ENCODE measurements at places on chromosomes 11 and 22.

- DNase-seq, result no peak
Observed at GRCh38 chr11:77793972-77794371, 26.6 kb downstream of the RSF1 start.

- DNase-seq, result no peak
Observed at GRCh38 chr22:19629331-19629719, 85.0 kb upstream of the SEPTIN5 start.

GRCh38 chr11:76644591-76644990 is 26.0 kb downstream of the LRRC32 start:
- no peak for DNase-seq

DNA sequence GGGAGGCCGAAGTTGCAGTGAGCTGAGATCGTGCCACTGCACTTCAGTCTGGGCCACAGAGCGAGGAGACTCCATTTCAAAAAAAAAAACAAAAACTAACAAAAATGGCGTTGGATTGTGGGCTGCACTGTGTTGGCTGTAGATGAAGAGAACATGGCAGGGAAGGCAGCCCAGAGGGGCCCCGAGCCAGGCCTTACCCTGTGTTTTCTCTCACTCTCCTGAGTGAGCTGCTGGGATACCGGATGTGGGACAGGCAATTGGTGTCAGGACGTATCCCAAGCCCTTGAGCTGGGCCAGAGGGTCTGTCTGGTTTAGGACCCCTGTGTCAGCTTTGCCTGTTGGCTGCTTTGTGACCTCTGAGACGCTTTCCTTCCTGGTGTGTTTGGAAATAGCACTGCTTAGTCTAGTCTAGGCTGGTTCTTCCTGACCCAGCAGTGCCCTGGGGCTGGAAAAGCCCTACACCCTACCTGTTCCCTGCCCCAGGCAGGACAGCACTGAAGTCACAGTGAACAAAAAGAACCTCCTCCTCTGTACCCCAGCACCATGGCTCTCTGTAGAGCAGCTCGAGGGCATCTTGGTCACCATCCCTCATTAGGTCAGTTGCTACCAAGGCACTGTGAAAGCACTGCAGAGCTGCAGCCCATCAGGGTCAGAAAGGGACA is 17.8 kb downstream of the CHADL start:
- no peak for DNase-seq

- DNase-seq, result peak; percentile 92
Observed at GRCh38 chr22:44037519-44038375, 13.6 kb downstream of the PARVB start.

DNA sequence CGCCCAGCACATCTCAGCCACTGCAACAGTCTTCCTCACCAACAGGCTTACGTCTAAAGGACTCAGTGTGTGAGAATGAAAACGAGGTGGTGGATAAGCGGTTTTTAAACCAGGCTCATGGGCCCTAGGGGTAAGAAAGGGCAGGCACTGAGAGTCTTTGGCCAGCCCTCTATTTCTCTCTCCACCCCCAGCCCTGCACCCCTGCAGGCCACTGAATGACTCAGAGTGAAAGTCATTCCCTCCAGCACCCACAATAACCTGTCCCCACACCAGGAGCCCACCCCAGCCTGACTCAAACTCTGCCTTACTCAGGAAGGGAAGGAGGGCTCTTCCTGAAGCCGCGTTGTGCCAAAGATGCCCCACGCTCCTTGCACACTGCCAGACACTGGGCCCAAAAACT is 72.0 kb downstream of the LARGE1 start:
- peak; percentile 22 for DNase-seq

GRCh38 chr11:69702769-69703452 is 911 bp downstream of the FGF19 start:
- DNase-seq, result no peak

DNA sequence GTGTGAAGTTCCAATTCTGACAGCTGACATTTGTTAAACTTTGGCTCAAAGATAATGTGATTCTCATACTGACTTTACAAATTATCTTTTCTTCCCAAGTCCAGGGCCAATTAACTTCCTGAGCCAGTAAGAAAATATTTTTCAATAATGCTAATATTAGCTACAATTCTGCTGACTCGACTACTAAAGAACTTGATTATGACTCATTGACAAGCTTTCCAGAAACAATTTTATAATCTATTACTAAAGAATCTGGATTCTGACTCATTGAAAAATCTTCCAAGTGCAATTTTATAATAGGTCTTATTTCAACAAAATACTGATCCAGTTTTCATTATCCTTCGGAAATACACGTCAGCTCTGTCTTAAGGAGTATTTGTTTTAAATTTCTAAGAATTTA is 12.9 kb upstream of the XKR3 start:
- no peak for DNase-seq

GRCh38 chr11:122780296-122780949 is 57.9 kb upstream of the CRTAM start:
- no peak for DNase-seq

- no peak for DNase-seq
Observed at GRCh38 chr11:62614275-62614674, 1.2 kb downstream of the ROM1 start.

- DNase-seq, result no peak
Observed at GRCh38 chr11:112514011-112514740, 253.5 kb upstream of the PLET1 start.

DNA sequence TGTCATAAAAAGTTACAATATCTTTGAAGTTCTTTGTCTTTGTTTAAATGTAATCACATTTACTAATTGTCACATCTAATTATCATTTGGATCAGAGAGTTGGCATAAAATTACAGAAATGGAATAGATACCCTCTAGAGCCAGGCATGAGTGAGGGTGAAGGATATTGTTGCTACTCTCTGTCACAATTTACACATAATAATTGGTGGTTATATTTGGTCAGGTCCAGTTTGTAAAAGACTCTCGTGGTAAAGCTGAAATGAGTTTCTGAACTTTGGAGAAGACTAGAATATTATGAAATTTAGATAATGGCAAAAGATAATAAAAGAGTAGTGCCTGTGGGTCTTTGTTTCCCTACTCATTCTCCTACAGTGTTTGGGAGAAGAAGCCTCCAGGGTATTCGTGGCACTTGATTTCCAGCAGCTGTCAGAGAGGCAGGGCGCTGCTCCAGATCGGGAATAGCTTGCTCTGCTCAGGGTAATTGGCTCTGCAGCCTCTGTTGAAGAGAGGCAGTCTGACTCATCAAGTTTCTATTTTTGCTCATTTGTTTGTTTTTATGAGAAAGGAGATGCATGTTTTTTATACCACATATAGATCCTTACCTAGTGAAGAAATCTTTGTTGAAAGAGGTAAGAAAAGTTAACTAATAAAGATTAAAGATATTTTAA is 349.9 kb downstream of the CNTN5 start:
- peak; percentile 60 for DNase-seq

DNA sequence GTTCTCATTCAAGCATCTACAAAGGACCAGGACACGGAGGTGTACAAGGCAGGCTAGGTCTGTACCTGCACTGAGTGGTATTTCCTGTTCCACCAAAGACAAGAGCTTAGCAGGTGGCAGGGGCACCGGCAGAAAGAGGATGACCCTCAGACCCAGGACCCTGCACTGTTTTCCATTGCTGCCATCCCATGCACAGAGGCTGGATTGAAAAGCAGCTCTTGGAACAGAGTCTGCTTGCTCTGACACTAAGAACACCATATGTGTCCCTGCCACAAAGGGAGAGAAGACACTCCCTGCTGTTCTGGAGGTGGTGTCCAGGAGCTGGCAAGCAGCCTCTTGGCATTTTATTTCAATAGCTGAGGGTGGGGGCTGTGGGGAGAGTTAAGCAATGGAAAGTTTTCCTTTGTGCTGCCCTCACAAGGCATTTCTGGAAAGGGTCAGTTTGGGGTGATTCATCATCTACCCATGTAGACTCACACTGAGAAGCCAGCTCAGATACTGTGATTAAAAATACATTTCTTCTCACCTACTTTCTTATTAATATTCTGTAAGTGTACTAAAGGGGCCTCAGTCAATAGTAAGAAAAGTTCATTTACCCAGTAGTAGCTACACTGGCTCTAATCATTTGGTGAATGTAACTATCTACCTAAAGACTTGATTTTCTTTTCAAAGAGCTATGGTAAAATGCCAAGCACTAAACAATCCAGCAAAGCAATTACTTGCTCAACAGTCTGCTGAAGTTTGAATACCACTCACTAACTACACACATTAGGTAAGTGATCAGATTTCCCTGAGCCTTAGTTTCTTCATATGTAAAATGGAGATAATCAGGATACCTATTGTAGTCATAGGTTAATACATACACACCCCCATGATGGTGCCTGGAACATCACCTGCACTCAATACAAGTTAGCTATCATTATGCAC is 55.2 kb downstream of the SLC1A2 start:
- peak; percentile 95 for DNase-seq

GRCh38 chr11:63779039-63779438 is 10.5 kb upstream of the ZFTA start:
- DNase-seq, result no peak

- DNase-seq, result no peak
Observed at GRCh38 chr11:12674571-12674935, 332 bp downstream of the TEAD1 start.

- peak; percentile 42 for DNase-seq
Observed at GRCh38 chr11:58622344-58622743, at the start of gene CNTF. Gene CNTF (plus strand): TSS chr11:58622665. CDS start chr11:58622753, 88 bp downstream.

GRCh38 chr11:118633979-118634378 is 26.6 kb downstream of the PHLDB1 start:
- peak; percentile 38 for DNase-seq

DNA sequence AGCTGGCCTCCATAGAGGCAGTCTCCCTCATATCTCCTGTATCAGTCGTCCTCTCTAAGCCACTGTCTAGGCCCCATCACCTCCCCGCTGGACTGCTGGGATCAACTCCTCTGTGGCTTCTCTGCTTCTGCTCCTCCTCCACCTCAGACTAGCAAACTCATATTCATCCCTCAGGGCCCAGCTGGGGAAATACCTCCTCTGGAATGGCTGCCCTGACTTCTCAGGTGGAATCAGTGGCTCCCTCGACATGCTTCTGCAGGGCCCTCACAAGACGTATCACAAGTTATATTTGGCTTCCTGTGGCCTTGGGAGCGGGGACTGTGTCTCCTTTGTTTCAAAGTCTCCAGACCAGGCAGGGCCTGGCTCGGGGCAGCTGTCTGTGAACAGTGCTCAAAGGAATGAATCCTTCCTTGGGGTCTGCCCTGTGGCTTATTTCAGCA is 10.0 kb downstream of the SLC29A2 start:
- DNase-seq, result no peak

GRCh38 chr11:70059971-70060370 is 18.1 kb upstream of the ANO1 start:
- DNase-seq, result no peak

GRCh38 chr11:29272019-29272654 is 744.7 kb downstream of the KCNA4 start:
- DNase-seq, result peak; percentile 62

DNA sequence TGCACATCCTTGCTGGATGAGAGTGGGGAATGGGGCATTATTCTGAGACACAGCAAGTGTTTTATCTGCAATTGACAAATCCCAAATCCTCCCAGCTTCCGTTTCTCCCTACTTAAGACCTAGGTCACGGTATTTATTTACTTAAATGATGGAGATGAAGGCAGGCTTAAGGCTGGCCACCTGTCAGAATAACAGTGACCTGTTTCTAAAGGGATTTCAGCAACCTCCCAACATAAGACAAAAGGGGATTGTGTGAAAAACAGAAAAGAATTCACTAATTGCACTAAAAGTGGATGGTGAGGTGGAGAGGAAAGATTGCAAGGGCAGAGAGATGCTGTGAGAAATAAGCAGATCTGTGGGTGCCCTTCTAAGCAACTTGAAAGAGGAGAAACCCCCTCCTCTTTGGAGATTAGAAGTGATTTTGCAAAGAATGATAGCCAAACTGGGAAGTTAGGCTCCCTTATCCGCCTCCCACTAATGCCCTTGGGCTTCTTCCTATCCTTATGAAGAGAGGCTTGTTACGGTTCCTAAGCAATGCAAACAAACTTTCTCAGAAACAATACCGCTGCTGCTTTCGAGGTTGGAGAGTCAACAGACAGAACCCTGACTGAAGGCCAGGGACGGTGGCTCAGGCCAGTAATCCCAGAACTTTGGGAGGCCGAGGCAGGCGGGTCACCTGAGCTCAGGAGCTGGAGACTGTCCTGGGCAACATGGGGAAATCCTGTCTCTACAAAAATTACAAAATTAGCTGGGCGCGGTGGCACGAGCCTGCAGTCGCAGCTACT is 84.3 kb downstream of the ARL14EP start:
- no peak for DNase-seq

- DNase-seq, result peak; percentile 98
Observed at GRCh38 chr11:28836285-28837081, 728.3 kb downstream of the METTL15 start.

- peak; percentile 61 for DNase-seq
Observed at GRCh38 chr22:36873614-36874308, 13.0 kb downstream of the NCF4 start.

DNA sequence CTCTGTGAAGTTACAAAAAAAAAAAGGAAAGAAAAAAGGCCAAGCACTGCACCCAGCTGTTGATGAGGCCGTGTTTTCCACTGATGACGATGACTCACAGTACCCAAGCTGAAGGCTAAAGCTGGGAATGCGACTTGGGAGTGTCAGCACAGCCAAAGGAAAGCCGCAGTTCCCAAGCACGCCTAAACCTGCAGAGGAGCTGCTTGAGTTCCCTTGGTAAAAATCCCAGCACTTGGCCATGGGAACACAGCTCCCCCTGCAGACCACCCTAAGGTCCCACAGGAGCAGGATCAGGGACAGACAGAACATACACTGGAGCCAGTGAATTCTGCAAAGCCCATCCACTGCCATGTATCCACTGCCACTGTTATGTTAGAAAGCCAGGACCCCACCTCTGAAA is 39.9 kb downstream of the SERGEF start:
- DNase-seq, result peak; percentile 87

GRCh38 chr11:91243051-91243450 is 981.6 kb upstream of the FAT3 start:
- DNase-seq, result peak; percentile 60

GRCh38 chr11:121249039-121249663 is 43.4 kb upstream of the SC5D start:
- DNase-seq, result peak; percentile 51

DNA sequence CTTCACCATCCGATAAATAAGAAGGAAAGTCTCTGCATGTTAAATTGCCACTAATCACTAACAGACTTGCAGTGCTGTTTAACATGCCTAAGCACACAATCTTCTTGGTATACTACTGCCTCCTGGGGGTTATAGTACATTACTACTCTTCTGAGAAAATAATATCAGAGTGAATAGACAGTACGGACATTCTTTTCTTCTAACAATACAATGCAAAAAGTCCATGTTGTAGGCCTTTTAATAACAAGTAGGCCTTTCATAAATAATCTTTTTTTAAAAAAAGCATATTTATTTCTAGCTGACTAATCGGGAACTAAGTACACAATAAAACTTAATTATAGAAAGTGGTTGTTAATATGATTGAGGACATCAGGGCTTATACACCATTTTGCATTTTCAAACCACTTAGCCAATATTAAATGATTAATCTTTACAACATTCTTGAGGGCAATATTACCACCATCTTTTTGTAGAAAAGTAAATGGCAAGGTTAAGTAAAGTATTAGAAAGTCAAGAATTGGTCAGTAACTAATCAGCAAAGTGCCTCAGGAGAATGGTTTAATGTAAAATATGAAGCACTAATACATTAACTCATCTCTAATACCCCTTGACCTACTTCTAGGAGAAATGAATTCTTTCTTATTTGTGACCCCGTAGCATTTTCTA is 84.7 kb downstream of the TTC28 start:
- DNase-seq, result peak; percentile 78
